Retina (tissue), 1 donor: ENCODE measurements at places on chromosomes 2 and 18.

DNA sequence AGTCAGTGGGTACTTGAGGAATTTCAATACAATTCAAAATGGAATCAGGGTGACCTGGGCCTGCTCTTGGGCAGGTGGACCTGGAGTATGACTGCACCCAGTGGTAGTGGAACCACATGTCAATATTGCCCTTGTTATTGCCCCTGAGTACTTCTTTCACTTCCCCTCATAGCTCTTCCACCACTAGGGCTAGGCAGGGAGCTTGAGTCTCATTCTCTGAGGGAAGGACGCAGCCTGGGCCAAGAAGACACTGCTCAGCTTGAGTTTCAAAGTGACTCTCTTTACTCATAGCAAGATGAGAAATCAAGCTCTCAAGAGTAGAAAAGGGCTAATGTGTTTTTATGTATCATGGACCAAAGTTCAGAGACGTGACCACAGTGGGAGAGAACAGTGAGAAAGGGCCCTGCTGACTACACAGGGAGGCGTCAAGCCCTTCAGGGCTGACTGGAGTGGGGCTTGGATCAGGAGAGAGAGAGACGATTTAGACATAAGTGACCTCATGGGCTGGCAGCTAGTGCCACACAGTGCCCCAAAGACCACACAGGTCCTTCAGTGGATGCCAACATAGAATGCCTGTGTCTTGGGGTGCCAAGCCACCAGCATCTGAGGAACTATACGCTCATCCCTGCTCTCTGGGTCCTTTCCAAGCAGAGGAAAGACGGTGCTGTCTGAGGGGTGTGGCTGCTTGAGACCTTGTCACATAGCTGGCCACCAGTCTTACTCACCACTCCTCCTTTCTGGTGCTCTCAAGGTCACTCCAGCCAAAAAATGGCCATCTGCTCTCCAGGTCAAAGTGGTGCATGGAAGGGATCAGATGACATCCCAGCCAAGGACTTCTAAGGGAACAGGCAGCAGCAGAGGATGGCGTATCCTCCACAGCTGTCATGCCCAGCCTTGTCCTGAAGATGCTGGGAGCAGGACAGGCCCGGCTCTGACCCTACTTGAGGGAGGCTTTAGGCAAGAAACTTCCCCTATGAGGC, 13.0 kb downstream of the PTMA start:
- DNase-seq = no peak

- no peak for DNase-seq
These were observed 27.2 kb downstream of the TMEM177 start for GRCh38 chr2:119706221-119706620.

DNA sequence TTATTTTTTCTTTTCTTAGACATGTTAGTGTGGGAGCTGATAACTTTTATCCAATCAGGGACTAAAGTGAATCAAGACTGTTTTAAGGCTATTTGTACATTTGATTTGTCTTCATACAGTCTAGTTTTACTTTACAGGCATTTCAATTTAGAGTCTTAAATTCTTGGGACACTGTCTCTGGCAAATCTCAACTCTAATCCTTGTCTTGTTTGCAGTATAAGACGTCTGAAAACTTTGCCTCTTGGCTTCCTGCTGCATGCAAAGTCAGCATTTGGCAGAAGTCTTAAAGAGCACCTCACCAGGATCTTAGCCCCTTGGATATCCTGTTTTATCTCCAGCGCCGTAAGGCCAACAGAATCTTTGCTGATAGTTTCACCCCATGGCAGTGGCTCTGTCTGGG, 30.3 kb downstream of the SPOPL start:
- no peak for DNase-seq

- DNase-seq = no peak
These were observed 100.3 kb downstream of the CTIF start for GRCh38 chr18:48638896-48639771.

- DNase-seq = no peak
These were observed 165.5 kb downstream of the GCA start for GRCh38 chr2:162509288-162509968.

- no peak for DNase-seq
These were observed 274.9 kb upstream of the TCF4 start for GRCh38 chr18:55862693-55863390.

GRCh38 chr2:153230977-153231376, 247.6 kb downstream of the RPRM start:
- DNase-seq = no peak

DNA sequence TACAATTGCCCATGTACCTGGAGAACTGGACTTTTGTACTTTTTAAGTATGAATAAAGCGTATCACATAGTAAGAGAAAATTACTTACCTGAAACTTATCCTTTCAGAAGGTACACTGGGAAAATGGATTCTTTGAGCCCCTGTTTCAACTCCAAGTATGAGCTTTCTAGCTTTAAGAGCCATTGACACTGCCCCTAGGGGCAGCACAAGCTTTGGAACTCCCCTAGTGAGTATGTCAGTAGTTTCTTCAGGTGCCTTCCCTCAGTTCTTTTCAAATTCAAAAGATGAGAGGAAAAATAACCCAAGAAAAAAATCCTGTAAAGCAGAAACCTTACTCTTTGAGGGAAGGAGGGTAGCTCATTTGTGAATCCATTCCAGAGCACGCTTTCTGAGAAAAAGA, 124.1 kb downstream of the MEMO1 start:
- no peak for DNase-seq

GRCh38 chr18:49013291-49013691, 62.5 kb upstream of the SMAD7 start:
- DNase-seq = no peak

DNA sequence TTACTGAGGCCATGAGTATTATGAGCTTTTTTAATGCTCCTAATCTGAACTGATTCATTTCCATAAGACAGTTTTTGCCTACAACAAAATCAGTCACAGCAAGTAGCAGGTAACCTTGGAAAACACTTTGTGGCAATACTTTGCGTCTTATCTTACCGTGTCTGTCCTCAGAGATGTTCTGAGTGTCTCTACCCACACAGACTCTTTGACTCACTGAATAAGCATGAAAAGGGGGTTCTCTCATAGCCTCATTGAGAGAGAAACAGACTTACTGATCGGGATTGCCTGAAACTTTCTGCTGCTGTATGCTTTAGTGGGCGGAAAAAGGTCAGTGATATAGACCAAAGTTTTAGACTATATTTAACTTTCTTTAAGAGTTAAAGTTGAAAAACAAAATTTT, 92.6 kb downstream of the MYL12B start:
- DNase-seq = no peak

DNA sequence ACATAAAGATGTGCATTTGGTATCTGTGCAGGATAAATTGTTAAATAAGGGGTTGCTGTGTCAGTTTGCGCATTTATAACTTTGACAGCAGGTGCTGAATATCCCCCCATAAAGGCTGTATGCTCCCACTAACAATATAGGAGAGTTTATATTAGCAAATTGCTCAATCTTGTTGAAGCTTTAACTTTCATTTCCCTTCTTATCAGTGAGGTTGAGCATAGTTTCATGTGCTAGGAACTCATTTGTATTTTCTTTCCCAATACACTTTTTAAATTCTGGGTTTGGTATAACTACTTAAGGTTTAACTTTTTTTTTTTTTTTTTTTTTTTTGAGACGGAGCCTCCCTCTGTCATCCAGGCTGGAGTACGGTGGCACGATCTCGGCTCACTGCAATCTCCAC, 89.0 kb downstream of the FAM117B start:
- DNase-seq = no peak
